ENCODE measurements at places on chromosomes 4 and X.
A peak's percentile ranks its signal among the peaks of the same experiment; 100 is the strongest.

DNA sequence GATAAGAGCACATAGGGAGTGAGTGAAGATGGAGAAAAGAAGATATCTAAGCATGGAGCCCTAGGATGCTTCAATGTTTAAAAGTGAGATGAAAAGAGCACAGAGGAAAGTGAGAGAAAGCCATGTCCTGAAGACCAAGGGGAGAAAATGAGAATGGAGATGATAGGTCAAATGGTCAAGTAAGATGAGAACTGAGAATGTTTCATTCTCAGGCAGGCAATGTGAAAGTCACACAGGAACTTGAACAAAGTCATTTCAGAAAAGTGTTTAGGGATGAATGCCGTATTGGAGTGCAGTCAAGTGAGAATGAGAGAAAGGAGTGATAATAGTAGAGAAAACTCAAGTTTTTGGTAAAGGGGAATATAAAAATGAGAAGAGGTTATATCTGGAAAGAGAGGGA is 148.7 kb upstream of the PTCHD1 start:
- no peak overlapping the region for H3K4me3 ChIP-seq
- no peak overlapping the region for H3K27ac ChIP-seq
- no peaks in the 10 kb centered on the region for H3K4me1 ChIP-seq

GRCh38 chrX:136322064-136322463 is 21.3 kb downstream of the ADGRG4 start:
- no peak overlapping the region for H3K4me3 ChIP-seq
- H3K27ac ChIP-seq: no peak overlapping the region
- DNase-seq: no peak
- no peaks in the 10 kb centered on the region for H3K27me3 ChIP-seq

GRCh38 chrX:48648336-48648751 is 35.3 kb upstream of the WAS start:
- H3K27ac ChIP-seq: no peak overlapping the region
- H3K4me3 ChIP-seq: no peak overlapping the region
- no peaks in the 10 kb centered on the region for H3K4me1 ChIP-seq
- H3K27me3 ChIP-seq: no peaks in the 10 kb centered on the region
- no peaks in the 10 kb centered on the region for H3K36me3 ChIP-seq
- DNase-seq: peak; percentile 10

GRCh38 chrX:22968494-22968893 is 31.3 kb upstream of the DDX53 start:
- H3K27ac ChIP-seq: no peak overlapping the region
- H3K36me3 ChIP-seq: no peaks in the 10 kb centered on the region
- no peak overlapping the region for H3K4me3 ChIP-seq
- no peaks in the 10 kb centered on the region for H3K27me3 ChIP-seq
- DNase-seq: no peak

DNA sequence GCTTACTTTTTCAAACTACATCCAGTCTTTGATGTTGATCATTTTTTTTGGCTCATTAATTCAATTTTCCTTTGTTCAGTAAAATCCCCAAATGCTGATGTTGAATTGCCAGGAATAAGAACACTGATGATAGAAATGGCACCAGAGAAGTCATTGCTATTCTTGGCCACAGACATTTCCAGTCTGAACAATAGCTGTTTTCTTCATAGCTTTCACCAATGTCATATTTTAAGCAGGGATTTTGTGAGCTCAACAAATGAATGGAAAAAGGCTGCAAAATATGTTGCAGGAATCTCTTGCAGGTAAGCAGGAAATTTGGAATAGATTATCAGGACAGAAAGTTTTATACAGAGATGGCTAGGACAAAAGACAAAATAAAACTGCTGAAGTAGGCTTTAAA is 40.5 kb upstream of the GLRB start:
- no peaks in the 10 kb centered on the region for H3K27me3 ChIP-seq
- H3K4me3 ChIP-seq: no peak overlapping the region
- no peak overlapping the region for H3K27ac ChIP-seq
- DNase-seq: no peak
- H3K36me3 ChIP-seq: no peaks in the 10 kb centered on the region

- H3K4me1 ChIP-seq: no peaks in the 10 kb centered on the region
- H3K4me3 ChIP-seq: no peak overlapping the region
- no peak overlapping the region for H3K27ac ChIP-seq
- H3K36me3 ChIP-seq: no peaks in the 10 kb centered on the region
Observed at GRCh38 chr4:85170241-85170640, 203.8 kb upstream of the WDFY3 start.

DNA sequence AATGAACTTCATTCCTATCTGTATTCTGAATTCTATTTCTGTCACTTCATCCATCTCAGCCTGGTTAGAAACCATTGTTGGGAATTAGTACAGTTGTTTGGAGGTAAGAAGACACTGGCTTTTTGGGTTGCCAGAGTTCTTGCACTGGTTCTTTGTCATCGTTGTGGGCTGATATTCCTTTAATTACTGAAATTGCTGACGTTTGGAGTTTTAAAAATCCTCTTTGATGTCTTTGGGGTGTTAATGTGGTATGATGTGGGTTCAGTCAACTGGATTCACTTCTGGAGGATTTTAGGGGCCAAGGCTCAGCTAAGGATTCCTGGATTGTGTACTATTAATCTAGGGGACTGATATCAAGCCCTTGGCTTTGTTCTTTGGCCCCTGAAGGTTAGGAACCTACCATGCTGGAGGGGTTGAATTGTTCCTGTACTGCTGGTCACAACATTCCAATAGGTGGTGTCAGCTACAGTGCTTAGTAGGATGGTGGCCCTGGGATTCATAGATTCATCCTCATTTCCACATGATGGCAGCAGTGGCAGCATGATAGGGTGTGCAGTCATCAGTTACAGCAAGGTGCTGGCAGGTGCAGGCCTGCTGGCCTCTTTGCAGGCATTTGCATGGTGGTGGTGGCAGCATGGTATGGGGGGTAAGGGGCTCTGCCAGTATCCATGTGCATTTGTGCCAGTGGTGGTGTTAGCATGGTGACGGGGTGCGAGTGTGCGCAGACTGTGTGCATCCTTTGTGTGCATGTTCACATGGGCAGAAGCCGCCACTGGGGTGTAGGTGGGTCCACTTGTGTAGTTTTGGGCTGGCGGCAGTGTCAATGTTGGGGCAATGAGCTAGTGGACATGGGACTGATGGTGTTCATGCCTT is 301.3 kb downstream of the TEX13C start:
- no peak overlapping the region for H3K27ac ChIP-seq
- no peaks in the 10 kb centered on the region for H3K4me1 ChIP-seq
- H3K4me3 ChIP-seq: no peak overlapping the region
- DNase-seq: no peak

DNA sequence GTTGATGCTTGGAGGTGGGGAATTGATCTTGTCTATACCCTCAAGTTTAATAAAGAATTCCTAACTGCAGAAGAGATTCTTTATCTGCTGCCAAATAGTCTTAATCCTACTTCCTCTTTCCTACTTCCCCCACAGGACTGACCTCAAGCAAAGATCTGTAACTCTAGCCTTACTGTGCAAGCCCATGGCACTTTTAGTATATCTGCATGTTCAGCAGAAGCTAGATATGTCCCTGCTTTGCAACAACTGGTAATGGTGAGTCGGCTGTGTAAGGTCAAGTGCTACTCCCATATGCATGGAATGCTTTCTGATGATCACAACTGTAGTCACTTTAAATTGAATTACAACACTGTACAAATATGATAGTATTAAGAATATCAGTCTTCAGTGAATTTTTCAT is 26.3 kb upstream of the PDS5A start:
- no peaks in the 10 kb centered on the region for H3K27me3 ChIP-seq
- no peak overlapping the region for H3K27ac ChIP-seq
- no peak overlapping the region for H3K4me3 ChIP-seq

DNA sequence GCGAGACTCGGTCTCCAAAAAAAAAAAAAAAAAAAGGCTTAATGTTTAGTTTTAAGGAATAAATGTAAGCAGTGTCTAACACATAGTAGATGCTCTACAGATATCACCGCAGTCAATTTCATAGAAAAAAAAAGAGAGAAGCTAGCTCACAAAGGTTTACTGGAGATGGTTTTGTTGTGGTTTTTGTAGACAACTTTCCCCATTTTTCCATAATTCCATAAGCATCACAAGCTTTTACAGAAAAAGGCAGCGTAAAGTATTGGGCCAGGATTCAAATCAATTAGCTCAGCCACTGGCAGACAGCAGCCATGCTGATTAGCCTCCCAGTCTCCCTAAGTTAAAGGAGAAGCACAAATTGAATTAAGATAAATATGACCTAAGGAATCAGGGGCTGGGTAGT is 1.5 kb downstream of the GRSF1 start:
- no peak for DNase-seq
- H3K27me3 ChIP-seq: no peaks in the 10 kb centered on the region
- peak overlapping the region; percentile 96 for H3K27ac ChIP-seq
- peaks cover 41% of the 10 kb centered on the region for H3K4me1 ChIP-seq
- H3K36me3 ChIP-seq: peaks cover 40% of the 10 kb centered on the region

DNA sequence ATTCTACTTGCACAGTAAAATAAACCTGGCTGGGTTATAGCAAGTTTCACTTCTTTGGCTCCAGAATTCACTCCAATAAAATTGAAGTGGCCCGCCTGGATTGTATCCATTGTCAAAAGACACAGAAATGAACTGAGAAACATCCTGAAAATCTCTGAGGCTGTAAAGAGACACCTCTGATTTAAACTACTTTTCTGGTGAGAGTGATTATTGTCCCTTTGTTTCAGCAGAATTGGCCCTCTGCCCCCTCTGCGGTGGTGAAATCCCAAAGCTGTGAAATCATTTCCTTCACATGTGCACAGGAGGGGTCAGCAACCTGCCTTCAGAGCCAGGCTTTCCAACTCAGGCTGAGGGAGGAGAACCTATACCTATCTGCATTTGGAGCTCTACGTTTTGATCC is 23.0 kb downstream of the GAB3 start:
- H3K27me3 ChIP-seq: no peaks in the 10 kb centered on the region
- H3K4me3 ChIP-seq: no peak overlapping the region
- no peak for DNase-seq
- H3K36me3 ChIP-seq: peaks cover 17% of the 10 kb centered on the region

- no peak for DNase-seq
- H3K4me3 ChIP-seq: no peak overlapping the region
- no peaks in the 10 kb centered on the region for H3K36me3 ChIP-seq
- H3K27ac ChIP-seq: no peak overlapping the region
- H3K4me1 ChIP-seq: no peaks in the 10 kb centered on the region
- H3K27me3 ChIP-seq: no peaks in the 10 kb centered on the region
Observed at GRCh38 chrX:66756717-66757116, 117.8 kb upstream of the EDA2R start.

GRCh38 chrX:139844884-139845283 is 88.0 kb downstream of the ATP11C start:
- peaks cover 1% of the 10 kb centered on the region for H3K36me3 ChIP-seq
- no peak for DNase-seq
- H3K4me3 ChIP-seq: no peak overlapping the region
- no peaks in the 10 kb centered on the region for H3K27me3 ChIP-seq

- no peak overlapping the region for H3K27ac ChIP-seq
- DNase-seq: no peak
- H3K27me3 ChIP-seq: no peaks in the 10 kb centered on the region
- H3K4me1 ChIP-seq: peaks cover 24% of the 10 kb centered on the region
- H3K36me3 ChIP-seq: no peaks in the 10 kb centered on the region
Observed at GRCh38 chrX:39452401-39452800, 645.4 kb downstream of the BCOR start.

DNA sequence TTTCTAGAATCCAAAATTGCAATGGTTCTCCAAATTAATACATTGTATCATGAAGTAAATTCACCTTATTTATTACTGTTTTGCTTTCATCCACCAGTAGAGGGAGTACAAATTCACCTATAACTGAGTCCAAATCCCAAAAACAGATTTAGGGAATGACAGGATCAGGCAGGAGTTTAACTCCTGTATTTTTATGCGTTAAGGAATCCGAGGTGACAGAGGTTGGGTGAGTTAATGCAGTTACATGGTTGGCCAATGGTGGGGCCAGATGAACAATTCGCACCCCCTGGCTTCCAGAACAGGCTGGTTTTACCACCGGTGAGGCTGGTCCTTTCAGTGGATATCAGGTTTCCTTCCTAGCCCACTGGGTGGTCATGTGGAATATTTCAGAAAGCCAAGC is 82.4 kb downstream of the MTNR1A start:
- no peaks in the 10 kb centered on the region for H3K4me1 ChIP-seq
- H3K27ac ChIP-seq: no peak overlapping the region
- no peaks in the 10 kb centered on the region for H3K27me3 ChIP-seq
- H3K4me3 ChIP-seq: no peak overlapping the region

DNA sequence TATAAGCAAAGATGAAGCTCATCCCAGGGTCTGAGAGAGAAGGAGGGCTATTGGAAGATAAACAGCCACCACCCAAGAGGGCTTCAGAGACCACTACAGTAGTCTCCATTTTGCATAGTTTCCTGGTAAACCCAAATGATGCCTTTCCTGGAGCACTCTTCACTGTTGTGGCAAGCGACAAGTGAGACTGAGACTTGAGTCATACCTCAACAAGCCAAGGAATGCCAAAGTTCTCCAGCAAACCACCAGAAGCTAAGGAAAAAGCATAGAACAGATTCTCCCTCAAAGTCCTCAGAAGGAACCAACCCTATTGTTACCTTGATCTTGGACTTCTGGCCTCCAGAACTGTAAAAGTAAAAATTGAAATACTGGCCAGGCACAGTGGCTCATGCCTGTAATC is 65.9 kb downstream of the LARP7 start:
- no peak overlapping the region for H3K4me3 ChIP-seq
- peaks cover 16% of the 10 kb centered on the region for H3K4me1 ChIP-seq
- peaks cover 50% of the 10 kb centered on the region for H3K27me3 ChIP-seq
- no peaks in the 10 kb centered on the region for H3K36me3 ChIP-seq
- H3K27ac ChIP-seq: no peak overlapping the region

- no peaks in the 10 kb centered on the region for H3K36me3 ChIP-seq
- no peak overlapping the region for H3K4me3 ChIP-seq
- peaks cover 2% of the 10 kb centered on the region for H3K4me1 ChIP-seq
- H3K27ac ChIP-seq: no peak overlapping the region
- no peak for DNase-seq
- H3K27me3 ChIP-seq: peaks cover 20% of the 10 kb centered on the region
Observed at GRCh38 chrX:37350034-37350365, 836 bp downstream of the PRRG1 start.

- H3K27ac ChIP-seq: peak overlapping the region; percentile 100
- H3K4me1 ChIP-seq: peaks cover 57% of the 10 kb centered on the region
- H3K27me3 ChIP-seq: no peaks in the 10 kb centered on the region
Observed at GRCh38 chr4:17811078-17811603, 362 bp downstream of the NCAPG start.

GRCh38 chrX:53795576-53795975 is 109.1 kb upstream of the HUWE1 start:
- no peaks in the 10 kb centered on the region for H3K36me3 ChIP-seq
- H3K4me3 ChIP-seq: no peak overlapping the region
- no peak for DNase-seq
- no peak overlapping the region for H3K27ac ChIP-seq

GRCh38 chr4:5618051-5618960 is 90.1 kb downstream of the EVC2 start:
- no peaks in the 10 kb centered on the region for H3K27me3 ChIP-seq
- DNase-seq: no peak
- H3K36me3 ChIP-seq: no peaks in the 10 kb centered on the region
- no peak overlapping the region for H3K4me3 ChIP-seq
- H3K4me1 ChIP-seq: no peaks in the 10 kb centered on the region
- H3K27ac ChIP-seq: no peak overlapping the region

DNA sequence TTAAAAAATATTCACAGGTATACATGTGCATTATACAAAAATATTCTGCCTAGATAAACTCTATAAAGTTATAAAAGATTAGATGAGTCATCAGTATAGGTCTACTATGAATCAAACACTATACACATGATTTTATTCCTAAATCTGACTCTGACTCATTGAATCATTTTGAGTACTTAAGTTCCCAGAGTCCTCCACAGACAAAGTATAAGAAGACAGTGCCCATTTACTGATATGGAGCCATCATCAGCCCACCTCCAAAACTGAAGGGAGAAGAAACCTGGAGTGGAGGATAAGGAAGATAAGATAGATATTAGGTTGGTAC is 28.7 kb upstream of the ANTXR2 start:
- H3K27ac ChIP-seq: no peak overlapping the region
- H3K27me3 ChIP-seq: peaks cover 18% of the 10 kb centered on the region

- H3K36me3 ChIP-seq: no peaks in the 10 kb centered on the region
- H3K4me3 ChIP-seq: no peak overlapping the region
- peaks cover 8% of the 10 kb centered on the region for H3K27me3 ChIP-seq
Observed at GRCh38 chr4:992297-993110, 700 bp downstream of the SLC26A1 start.
